ENCODE measurements at places on chromosomes 12 and 14. TPM values are rescaled to one million over a fixed set of nuclear protein-coding genes. Genes with fewer than 3 reads are reported as not detected.

The PTPRO gene
- total RNA-seq, result 1.3 TPM

DNA sequence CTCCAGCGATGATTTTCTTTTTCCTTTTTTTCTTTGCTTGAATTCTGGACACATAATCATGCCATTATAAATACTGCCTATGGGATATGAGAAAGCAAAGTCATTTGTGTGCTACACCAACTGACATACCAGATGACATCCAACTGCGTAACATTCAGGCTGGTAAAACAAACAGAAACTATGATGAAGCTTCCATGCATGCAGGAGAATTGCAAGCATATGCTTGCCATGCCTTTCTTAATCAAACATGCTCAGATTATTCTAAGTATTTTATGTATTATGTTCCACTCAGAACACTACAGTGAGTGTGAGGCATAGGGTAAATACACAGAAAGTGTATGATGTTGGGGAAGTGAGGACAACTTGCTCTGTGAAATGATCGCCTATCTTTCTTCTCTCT, 97.4 kb downstream of the C12orf50 start:
- DNase-seq, result no peak

DNA sequence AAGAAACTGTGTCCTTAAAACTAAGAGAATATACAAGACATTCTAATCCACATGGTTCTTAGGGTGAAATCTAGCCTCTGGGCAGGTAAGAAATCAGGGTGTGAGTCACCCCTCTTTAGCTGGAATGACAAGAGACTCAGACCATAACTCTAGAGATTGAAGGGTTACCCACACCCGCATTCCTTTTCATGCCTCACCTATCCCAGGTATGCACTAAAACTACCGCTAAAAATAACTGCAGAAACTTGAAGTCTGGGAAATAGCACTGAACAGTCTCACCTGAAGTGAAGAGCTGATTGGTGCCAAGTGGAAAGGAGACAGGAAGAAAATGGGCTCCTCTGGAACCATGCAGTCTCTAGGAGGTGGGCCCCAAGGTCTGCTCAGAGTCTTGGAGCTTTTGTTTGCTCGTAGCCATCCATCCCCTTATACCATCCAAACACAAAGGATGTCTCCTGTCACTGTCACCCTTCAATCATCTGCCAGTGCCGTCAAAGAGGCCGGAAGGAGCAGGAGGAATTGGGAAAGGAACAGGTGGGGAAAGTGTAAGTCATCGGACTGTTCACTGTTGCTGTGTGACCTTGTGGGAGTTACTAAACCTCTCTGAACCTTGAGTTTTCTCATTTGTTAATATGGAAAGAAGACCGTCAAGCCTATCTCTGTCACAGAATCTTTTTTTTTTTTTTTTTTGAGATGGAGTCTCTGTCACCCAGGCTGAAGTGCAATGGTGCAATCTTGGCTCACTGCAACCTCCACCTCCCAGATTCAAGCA, 22.4 kb downstream of the DDX47 start:
- no peak for DNase-seq

GRCh38 chr12:4569261-4569660, 7.3 kb downstream of the DYRK4 start:
- DNase-seq, result no peak

DNA sequence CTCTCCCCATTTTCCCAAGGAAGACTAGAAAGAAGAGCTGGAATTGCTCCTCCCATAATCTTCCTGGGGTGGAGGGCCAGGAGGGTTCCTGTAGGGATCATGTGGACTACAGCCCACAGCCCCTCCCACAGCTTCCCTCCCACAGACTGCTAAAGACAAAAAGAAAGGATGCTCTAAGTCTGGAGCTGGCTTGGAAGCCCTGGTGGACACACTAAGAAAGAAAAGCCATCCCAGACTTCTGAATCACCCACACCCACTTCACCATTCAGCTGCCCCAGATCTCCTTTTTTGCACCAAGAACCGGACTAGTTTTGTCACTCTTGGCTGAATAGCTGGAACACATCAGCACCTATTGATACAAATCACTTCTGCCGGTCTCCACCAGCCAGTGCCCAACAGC, 56.8 kb upstream of the PLXNC1 start:
- DNase-seq, result no peak

GRCh38 chr14:71361336-71361735, 454.1 kb downstream of the PCNX1 start:
- no peak for DNase-seq

DNA sequence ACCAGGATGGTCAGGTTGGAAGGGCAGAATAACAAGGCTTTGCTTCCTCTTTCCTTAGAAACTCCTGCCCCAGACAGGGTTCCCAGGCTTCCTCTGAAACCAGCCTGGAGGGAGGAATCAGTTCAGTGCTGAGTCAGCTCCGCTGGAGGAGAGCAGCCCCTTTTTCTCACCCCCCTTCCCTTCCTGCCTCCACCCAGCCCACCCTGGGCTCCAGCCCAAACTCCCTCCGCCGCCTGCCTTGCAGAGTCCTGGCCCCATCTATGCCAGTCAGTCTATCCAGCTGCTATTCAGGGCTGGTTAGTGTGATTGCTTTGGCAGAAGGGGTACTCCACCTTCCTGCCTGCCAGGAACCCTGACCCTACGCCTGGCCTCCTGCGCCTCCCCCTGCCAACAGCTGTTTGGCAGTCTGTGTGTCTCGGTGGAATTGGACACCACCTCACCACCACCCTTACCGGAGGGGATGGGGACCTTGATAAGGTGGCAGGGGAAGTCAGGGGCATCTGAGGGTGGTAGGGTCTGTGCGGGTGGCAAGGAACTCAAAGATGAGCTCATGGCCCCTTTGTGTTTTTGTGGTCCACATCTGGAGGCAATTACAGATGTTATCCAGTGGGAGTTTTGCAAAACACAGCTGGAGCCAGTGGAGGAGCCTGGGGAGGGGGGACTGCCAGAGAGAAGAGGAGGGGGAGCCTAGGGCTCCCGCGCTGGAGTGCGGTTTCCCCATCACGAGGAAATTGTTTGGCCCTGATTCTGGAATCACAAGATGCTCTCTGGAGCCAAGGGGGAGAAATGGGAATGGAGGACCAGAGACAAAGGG, 12.2 kb downstream of the MMP14 start:
- no peak for DNase-seq
